A549 treated with Mapracorat at 1 μM for 4 hours (cell line): ENCODE measurements at places on chromosomes 2 and 18. TPM values are rescaled to one million over a fixed set of nuclear protein-coding genes. Genes with fewer than 3 reads are reported as not detected.

RAD51AP2 gene
- not detected in 5 replicates for total RNA-seq

DCC gene
- not detected in 5 replicates for total RNA-seq

SERPINB7 gene
- 1.7 to 2.5 TPM (median 2.3 TPM) in 5 replicates for total RNA-seq

LYG2 gene
- total RNA-seq: not detected in 5 replicates

ERICH2 gene
- total RNA-seq: not detected in 5 replicates

CDH19 gene
- 0.37 to 1.0 TPM (median 0.94 TPM) in 5 replicates for total RNA-seq

RAB6D gene
- total RNA-seq: not detected in 5 replicates
